Activated CD4-positive, alpha-beta T cell treated with anti-CD3 and anti-CD28 coated beads for 1 hour (primary cell): ENCODE measurements at places on chromosomes 3 and 15.

DNA sequence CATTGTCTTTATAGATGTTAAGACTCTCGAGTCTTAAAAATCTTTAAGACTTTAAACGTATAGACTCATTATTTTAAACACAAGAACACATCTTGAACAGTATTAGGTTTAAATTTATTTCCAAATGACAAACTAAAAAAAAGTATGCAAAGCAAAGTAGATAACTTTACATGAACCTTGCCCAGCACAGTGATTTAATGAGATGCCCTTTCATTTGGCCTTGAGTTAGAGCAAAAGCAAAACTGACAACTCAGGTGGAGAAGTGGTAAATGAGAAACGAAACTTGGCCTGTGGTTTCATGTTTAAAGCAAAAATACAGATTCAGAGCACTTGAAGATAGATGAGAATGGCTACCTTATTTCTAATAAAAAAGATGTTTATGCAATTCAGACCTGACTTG lies 8.6 kb downstream of the GPR15 start:
- no peak for DNase-seq

GRCh38 chr15:77012868-77013267 lies 17.9 kb downstream of the PSTPIP1 start:
- DNase-seq, result peak; percentile 30

GRCh38 chr15:100559330-100559729 lies 30.6 kb upstream of the CERS3 start:
- no peak for DNase-seq

DNA sequence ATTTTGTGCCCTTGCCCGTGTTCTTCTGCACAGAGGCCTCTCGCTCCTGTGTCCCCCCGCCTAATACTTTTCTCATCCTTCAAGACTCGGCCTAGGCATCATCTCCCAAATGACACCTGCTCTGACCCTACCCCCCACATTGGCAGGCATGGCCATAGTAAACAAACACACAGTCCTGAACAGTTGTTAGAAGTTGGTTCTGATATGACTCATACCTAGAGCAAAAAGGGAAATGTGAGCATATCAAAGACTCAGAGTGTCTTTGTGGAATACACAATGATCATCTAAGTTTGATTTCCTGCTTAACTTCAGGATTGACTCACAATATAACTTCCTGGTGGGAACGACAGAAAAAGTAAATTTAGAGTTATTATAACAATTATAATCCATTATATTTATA lies 120.5 kb downstream of the POLR2M start:
- DNase-seq, result no peak

- no peak for DNase-seq
Measured at GRCh38 chr3:129065016-129065719, 4.6 kb downstream of the GP9 start.

DNA sequence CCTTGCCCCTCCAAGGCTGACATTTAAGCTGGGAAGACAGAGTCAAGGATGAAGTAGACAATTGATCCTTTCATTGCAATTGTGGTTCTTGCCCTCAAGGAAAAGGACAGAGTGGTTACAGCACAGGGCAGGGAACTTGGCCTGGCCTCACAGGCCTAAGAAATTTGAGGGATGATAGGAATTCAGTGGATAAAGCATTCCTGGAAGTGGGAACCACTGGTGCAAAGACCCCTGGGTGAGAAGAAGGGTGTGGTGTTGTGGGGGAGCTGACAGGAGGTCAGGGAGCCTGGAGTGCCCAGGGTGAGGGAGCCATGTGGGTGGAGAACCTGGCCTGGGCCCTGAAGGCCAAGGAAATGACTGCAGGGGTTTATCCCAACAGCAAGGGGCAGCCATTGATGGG lies 287.4 kb downstream of the UACA start:
- DNase-seq, result no peak

- no peak for DNase-seq
Measured at GRCh38 chr15:56344336-56344735, 20.9 kb upstream of the TEX9 start.

- no peak for DNase-seq
Measured at GRCh38 chr3:117305681-117306080, 596.1 kb downstream of the TUSC7 start.

DNA sequence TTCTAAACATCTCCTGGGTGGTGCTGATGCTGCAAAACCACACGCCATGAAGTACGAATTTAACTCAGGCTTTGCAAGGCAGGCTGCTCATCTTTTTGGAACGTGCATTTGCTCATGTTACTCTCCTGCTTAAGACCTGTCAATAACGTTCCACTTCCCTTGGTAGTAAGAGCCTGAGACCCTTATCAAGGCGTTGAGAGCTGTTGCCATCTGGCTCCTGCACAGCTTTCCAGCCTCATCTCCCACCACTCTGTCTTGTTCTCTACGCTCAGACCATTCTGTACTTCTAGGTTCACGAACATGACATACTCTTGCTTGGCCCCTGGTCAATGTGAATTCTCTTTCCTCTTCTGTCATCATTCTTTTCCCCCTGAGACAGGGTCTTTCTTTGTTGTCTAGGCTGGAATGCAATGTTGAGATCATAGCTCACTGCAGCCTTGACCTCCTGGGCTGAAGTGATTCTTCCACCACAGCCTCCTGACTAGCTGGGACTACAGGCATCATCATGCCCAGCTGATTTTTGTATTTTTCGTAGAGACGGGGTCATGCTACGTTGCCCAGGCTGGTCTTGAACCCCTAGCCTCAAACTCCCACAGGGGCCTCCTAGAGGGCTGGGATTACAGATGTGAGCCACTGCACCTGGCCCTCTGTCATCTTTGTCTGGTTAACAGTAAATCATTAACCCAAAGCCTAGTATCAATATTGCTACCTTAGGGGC lies 202.8 kb downstream of the CADPS start:
- no peak for DNase-seq

DNA sequence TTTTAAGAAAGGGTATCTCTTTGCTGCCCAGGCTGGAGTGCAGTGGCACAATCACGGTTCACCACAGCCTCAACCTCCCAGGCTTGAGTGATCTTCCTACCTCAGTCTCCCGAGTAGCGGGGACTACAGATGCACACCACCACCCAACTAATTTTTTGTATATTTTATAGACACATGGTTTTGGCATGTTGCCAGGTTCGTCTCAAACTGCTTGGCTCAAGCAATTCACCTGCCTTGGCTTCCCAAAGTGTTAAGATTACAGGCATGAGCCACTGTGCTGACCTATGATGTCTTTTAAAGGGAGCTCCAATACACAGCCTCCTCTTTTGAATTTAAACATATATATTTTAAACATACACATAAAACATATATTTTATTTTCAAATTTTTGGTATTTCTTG lies 60.9 kb downstream of the SLC9C1 start:
- no peak for DNase-seq

- no peak for DNase-seq
Measured at GRCh38 chr15:81297147-81297572, 26.8 kb downstream of the STARD5 start.

GRCh38 chr3:73442886-73443285 lies 181.9 kb downstream of the PDZRN3 start:
- no peak for DNase-seq

DNA sequence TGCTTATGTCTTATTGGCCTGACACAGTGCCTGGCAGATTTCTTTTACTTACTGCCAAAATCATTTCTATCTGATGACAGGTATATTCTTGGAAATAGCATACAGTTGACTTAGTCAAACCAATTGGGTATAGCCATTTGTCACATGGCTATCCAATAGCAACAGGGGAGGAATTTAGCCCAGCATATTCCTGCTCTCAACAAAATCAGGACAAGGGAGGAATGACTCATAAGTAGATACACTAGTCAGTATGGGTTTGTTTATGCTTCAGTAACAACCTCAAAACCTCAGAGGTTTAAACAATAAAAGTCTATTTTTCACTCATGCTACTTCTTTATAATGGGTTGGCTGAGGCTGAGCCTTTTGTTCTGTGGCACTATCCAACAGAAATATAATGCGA lies 38.0 kb upstream of the VILL start:
- DNase-seq, result no peak

- no peak for DNase-seq
Measured at GRCh38 chr3:364287-364686, 167.7 kb downstream of the CHL1 start.

DNA sequence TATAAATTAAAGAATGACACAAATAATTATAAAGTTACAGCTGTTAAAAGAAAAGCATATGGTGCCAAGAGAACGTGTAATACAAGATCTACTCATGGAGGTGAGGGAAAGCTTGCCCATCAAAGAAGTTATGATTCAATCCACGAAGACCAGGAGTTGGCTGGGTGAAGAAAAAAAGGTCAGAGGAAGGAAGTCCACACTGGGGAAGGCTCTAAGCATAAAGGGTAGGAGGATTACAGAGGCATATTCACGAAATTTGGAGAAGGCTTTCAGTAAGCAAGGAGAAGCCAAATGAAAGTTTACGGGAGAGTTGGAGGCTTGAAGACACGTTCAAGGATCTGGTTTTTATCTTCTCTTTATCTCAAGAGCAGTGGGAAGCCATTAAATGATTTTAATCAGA lies 1.8 kb upstream of the TGFBR2 start:
- DNase-seq, result no peak

- DNase-seq, result no peak
Measured at GRCh38 chr3:108131475-108132134, 40.8 kb upstream of the CD47 start.

DNA sequence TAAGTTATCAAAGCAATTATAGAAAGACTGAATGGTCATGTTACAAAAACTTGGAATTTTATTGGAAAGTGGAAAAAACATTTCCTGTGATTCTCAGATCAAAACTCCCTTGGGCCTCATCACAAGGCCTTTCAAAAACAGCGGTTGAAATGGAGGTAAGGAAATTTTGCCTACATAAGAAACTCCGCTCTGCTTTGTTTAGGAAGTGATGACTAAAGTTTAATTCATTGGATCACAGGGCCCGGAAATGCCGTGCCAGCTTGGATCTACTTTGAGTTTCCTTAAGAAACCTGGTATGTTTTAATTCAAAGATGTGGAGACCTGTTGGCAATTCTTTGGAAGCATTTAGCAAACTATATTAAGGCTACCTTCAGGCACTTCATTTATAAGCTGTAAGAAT lies 143.9 kb upstream of the MME start:
- no peak for DNase-seq

GRCh38 chr3:55333923-55334322 lies 153.2 kb downstream of the WNT5A start:
- no peak for DNase-seq

GRCh38 chr3:142925140-142925539 lies 36.3 kb upstream of the PCOLCE2 start:
- DNase-seq, result no peak

GRCh38 chr3:16881896-16882630 lies 2.7 kb upstream of the PLCL2 start:
- no peak for DNase-seq

DNA sequence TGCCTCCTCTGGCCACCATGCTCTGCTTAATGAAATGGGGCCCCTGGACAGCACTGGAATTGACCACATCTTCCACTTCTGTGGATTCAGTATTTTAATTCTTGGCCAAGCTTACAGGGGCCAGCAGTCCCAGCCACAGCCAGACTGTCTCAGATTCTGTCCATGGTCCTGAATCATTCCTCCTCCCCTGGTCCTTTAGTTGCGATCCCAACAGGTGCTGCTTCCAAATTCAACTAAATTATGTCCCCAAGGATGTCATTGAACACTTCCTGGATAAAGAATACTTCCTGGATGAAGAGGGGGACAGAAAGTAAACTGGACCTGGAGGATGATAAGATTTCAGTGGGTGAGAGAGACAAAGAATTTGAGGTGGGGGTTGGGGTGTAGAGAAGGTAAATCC lies 111.1 kb upstream of the FOXB1 start:
- no peak for DNase-seq

DNA sequence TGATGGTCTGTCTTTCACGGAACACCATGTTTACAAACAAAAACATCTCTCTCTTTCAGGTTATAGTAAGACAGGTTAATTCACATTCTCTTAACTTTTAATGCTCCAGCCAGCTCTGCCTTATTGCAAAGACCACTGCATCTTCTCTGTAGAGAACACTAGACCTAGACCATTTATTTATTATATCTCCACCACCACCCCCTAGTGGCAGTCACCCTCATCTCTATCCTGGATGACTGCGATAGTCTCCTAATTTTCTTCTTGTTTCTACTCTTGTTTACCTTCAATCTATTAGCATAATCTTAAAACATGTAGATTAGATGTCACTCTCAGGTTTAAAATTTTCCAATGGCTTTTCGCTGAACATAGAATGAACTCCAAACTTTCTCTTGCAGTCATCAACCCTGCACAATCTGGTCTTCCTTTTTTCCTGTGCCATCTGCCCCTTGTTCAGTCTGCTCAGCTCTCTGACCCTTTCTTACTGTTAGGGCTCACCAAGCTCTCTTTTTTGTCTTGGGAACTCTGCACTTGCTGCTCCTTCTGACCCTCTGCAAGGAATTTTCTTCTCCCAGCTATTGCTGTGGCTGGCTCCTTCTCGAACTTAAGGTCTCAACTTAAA lies 155.6 kb downstream of the SQOR start:
- DNase-seq, result no peak

DNA sequence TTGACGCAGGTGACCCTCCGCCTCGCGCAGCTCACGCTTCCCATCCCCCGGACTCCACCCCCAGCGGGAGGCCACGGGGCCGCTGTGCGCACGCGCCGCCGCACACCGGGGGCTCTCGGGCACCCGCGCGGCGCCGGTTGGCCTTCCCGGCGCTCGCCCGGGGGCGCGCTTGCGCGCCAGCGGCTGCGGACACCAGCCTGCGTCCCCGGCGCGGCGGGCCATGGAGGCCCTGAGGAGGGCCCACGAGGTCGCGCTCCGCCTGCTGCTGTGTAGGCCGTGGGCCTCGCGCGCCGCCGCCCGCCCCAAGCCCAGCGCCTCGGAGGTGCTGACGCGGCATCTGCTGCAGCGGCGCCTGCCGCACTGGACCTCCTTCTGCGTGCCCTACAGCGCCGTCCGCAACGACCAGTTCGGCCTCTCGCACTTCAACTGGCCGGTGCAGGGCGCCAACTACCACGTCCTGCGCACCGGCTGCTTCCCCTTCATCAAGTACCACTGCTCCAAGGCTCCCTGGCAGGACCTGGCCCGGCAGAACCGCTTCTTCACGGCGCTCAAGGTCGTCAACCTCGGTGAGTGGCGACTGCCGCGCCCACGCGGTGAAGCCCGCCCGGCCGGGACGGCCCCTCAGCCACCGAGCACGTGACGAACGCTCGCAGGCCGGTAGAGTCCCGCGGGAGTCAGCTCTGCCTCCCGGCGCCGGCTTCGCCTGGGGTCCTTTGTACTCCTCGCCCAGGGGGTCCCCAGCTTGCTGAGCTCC lies at the start of gene C15orf61:
Gene C15orf61 (plus strand): TSS at position 103 of the 754 bp plus-strand sequence. CDS start 118 bp downstream, at position 221.
- DNase-seq, result peak; percentile 73

GRCh38 chr15:42056934-42057798 lies 36.3 kb upstream of the PLA2G4E start:
- DNase-seq, result no peak

GRCh38 chr15:22806664-22807063 lies 20.2 kb downstream of the NIPA1 start:
- DNase-seq, result no peak

- DNase-seq, result no peak
Measured at GRCh38 chr3:174280186-174280585, 578.9 kb upstream of the NAALADL2 start.
